ENCODE measurements at places on chromosomes 16 and 17. TPM values are rescaled to one million over a fixed set of nuclear protein-coding genes. Genes with fewer than 3 reads are reported as not detected.
A peak's percentile ranks its signal among the peaks of the same experiment; 100 is the strongest.

The KRTAP4-6 gene
- total RNA-seq = not detected

GRCh38 chr17:18981642-18982424 is 22.7 kb downstream of the FAM83G start:
- DNase-seq = no peak

The CES5A gene
- not detected for total RNA-seq

The ZG16B gene
- not detected for total RNA-seq

The SLC16A6 gene
- total RNA-seq = 1.7 TPM

- DNase-seq = peak; percentile 90
Observed at GRCh38 chr16:86931410-86931941, 353.1 kb downstream of the FOXL1 start.

DNA sequence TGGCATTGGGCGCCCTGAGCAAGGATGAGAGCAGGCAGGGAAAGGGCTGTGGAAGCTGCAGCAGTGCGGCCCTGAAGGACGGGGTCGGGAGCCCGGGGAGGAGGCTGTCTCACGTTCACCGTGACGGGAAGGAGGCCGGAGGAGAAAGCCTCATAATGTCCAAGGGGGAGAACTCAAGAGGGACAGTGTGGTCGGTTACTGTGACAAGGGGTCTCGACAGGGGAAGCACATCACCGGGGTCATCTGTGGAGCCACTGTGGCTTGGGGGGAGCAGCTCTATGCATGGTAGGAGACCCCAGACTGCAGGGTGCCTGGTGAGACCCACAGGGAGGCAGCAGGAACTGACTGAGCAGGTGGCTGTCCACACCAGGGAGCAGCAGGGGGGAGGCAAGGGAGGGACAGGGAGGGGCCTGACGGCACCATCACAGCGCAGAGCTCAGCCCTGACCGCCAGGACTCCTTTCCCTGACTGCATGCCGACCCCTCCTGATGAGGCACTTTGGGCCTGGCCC is 154.6 kb upstream of the CHMP6 start:
- DNase-seq = no peak

- no peak for DNase-seq
Observed at GRCh38 chr16:65772134-65772732, 594.3 kb upstream of the CDH5 start.

GRCh38 chr17:45742251-45742650 is 41.9 kb upstream of the CRHR1 start:
- no peak for DNase-seq

GRCh38 chr16:1946495-1947368 is 3.7 kb upstream of the MSRB1 start:
- DNase-seq = no peak

The COX6A2 gene
- 1.1 TPM for total RNA-seq

The CLEC18B gene
- 0.60 TPM for total RNA-seq

- no peak for DNase-seq
Observed at GRCh38 chr16:47342055-47342454, 118.8 kb downstream of the ITFG1 start.

The GJD3 gene
- total RNA-seq = 0.79 TPM

DNA sequence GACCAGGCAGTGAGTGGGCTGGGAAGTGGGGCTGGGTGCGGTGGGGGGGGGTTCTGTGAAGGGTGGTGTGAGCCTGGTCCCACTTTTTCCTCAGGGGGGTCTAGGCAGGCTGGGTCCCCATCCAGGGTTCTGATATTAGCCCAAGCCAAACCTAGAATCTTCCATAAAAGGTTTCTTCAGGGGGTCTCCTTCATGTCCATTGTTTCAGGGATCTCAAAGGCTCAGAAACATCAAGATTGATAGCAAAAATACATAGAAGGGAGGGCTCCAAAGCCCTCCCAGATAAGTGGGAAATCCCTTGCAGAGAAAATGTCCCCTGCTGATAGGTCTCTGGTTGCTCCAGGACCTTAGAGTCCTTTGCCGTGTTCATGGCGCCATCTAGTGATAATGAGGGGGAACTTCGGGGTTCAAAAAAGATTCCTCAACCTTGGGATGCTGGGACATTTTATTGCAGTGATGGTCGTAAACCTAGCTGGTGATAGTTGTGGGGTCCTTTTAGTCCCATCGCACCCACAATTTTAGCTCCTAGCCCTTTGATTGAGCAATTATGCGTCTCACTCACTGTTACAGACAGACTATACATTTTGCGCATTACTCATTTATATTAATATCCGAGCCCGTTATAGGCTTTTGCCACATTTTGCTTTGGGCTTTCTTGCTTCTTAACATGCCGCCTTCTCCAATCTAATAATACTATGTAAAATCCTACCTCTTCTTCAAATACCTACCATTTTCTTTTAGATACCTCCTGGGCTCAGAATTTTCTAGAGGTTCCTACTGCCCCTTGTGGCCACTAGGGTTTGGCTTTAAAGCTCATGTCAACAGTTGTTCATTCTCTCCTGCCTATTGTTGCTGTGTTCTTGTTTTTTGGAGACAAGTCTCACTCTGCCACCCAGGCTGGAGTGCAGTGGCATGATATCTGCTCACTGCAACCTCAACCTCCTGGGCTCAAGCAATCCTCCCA is 35.1 kb downstream of the IGF2BP1 start:
- no peak for DNase-seq

DNA sequence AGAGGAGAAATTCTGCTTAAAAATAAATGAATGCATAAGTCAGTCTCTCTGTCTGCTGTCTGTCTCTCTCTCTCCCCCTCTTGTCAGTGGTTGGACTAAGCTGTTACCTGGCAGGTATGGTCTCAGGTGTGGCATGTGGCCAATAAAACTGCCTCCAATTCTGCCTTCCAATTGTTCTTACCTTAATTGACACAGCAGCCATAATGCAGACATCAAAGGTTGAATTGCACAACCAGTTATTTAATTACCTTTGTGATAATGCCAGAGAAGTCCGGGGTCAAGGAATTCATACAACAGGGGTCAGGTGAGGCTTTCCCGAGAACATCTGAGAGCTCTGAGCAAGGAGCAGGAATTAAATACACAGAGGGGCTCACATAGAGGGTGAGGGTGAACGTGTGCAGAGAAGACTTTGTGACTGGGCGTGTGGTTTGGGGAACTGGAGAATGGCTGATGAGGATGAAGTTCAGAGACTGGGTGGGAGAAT is 78.8 kb upstream of the CDYL2 start:
- DNase-seq = no peak

The KRTAP9-2 gene
- not detected for total RNA-seq

DNA sequence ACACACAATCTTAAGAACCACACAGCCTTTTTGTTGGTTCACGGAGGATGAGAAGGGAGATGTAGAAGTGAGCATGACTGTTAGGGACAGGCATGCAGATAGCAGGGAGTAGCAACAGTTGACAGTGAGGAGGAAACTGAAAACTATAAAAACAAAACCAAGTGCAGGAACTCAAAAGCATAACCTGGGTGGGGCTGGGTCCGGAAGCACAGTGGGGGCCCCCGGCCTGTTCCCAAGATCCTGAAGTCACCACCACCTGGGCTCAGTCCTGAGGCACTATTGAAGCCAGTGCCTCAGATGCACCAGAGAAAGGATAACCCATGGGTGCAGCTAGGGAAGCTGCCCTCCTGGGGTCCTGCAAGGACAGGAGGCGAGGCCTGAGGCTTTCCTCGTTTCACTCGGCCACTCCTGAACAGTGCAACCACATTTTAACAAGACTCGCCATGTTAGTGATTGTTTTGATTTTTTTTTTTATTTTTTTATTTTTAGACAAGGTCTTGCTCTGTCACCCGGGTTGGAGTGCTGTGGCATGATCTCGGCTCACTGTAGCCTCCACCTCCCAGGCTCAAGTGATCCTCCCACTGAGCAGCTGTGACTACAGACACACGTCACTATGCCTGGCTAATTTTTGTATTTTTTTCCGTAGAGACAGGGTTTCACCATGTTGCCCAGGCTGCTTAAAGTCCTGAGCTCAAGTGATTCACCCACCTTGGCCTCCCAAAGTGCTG is 27.7 kb upstream of the CBX4 start:
- DNase-seq = no peak

DNA sequence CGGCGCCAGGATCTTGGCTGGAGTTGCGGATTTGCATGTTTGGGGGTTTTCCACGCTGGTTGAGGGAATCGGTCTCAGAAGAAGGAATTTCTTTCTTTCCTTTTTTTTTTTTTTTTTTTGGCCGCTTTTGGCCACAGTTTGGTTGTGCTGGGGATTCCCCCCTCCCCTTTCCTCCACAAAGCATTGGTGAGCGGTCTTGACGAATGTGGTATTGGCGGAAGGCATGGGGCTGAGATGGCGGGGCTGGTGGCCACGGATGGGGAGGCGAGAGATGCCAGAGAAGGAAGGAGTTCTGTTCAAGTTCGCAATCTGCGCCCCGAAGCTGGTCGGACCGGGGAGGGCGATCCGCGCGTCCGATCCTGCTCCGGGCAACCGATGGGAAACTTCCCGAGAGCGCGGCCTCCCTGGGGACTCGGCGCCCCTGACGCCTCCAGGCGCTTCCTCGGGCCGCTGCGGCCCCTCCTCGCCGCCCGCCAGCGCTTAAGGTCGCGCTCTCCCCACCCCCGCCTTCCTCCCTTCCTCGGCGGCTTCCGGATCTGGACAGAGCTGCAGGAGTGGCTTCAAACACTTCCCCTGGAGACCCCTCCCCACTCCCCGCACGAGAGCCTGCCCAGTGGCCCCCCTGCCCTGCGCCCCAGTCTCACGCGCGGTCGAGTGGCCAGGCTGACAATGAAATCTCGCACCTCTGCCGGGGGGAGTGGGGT is 43.2 kb downstream of the RAI1 start:
- DNase-seq = no peak

GRCh38 chr17:33463887-33464286 is 170.8 kb upstream of the ASIC2 start:
- DNase-seq = no peak

DNA sequence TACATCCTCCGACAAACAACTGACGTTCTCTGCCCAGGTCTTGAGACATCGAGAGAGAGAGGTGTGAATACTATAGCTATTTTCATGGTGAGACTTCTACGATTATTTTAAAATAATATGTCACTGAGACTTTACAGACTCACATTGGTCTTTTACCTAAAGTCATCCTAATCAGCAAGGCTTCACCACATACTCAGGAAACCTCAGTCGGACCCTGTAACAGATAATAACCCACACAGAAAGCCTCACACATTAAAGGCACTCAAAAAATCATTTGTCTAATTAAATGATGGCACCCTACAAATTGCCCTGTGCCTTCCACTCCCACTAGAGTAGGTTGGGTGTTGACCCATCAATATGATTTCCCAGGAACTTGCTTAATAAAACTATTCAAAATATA is 19.8 kb upstream of the SLC39A11 start:
- no peak for DNase-seq

GRCh38 chr16:68414581-68414980 is 33.7 kb downstream of the SMPD3 start:
- DNase-seq = peak; percentile 37

DNA sequence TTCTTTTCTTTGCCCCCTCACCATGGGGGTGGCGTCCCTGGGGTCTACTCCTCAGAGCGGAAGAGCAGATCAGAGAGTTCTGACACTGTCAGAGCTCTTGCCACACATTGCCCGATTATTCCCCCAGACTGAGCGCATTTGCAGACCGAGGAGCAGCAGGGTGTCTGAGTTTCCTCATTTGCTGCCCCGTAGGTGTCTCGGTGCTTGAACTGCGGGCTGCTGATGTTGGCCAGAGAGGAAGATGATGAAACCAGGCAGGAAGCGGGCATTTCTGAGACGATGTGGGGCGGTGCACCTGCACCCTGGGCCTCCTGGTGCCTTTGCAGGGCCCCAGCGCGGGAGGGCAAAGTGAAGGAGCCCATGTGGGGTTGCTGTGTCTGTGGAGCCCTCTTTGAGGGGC is 55.2 kb downstream of the ARSG start:
- DNase-seq = peak; percentile 84

- no peak for DNase-seq
Observed at GRCh38 chr17:17710728-17711541, 29.7 kb downstream of the RAI1 start.

- no peak for DNase-seq
Observed at GRCh38 chr16:8708536-8708935, 34.1 kb downstream of the ABAT start.

The GLIS2 gene
- 49.0 TPM for total RNA-seq

DNA sequence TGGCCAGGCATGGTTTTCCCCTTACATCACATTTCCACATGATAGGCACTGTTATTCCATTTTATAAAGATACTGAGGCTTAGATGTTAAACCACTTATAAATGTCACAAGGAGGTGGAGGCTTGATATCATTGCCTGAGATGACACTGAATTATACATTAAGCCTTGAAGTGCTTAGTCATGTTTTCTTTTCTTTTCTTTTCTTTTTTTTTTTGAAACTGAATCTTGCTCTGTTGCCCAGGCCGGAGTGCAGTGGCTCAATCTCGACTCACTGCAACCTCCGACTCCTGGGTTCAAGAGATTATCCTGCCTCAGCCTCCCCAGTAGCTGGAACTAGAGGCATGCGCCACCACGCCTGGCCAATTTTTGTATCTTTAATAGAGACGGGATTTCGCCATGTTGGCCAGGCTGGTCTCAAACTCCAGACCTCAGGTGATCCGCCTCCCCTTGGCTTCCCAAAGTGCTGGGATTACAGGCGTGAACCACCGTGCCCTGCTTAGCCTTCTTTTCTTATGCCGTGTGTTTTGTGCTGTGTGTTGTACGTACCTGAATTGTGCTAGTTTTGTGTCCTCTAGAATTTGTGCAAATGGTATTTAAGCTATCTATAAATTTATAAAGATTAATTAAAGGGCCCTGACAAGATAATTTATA is 1.2 kb downstream of the DNAJA3 start:
- DNase-seq = no peak

DNA sequence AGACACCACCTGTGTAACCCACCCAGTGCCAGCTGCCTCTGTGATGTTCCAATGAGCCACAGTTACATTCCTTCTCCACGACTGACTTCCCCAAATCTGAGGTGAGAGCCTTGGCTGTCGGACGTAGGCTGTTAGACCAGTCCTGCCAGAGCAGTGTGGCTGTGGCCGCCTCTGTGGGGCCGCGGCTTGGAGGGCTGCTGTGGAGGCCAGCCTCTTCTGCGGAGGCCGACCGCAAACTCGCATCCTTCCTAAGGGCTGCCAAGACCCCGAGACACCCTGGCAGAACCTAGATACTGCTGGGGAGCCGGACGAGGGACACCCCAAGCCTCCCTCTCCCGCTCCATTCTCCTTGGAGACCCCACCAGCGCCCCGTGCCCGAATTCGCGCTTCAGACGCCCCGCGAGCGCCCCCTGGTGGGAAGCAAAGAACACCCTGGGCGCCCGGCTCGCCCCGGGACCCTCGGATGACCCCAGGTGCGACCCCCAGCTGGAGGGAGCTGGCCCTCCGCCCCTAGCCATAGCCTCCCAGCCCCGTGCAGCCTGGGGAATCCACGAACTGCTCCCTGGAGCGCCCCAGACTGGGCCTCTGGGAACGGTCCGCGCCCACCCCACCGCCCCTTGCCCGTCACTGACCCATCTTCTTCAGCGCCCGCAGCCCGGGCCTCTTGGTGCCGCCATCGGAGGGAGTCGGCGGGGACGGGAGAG is 547 bp downstream of the PLCD3 start:
- peak; percentile 87 for DNase-seq

DNA sequence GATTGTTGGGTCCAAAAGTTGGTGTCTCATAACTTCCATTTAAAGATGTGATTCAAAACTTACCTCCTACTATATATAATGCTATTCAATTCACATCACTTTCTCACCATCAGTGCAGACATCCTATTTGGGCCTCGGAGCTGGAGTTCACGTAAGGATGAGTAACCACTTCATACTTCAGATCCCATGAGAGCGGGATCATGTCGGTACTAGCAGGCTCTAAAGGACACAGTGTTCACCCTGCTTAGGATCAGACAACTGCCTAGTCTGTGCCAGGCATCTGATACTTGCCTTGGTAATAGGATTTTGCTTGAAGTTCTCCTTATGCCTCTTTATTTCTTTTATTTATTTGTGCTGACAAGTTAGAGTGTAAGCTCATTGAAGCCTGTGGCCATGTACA is 39.5 kb downstream of the RBFOX1 start:
- no peak for DNase-seq
